ENCODE measurements at places on chromosomes 16 and 17.

DNA sequence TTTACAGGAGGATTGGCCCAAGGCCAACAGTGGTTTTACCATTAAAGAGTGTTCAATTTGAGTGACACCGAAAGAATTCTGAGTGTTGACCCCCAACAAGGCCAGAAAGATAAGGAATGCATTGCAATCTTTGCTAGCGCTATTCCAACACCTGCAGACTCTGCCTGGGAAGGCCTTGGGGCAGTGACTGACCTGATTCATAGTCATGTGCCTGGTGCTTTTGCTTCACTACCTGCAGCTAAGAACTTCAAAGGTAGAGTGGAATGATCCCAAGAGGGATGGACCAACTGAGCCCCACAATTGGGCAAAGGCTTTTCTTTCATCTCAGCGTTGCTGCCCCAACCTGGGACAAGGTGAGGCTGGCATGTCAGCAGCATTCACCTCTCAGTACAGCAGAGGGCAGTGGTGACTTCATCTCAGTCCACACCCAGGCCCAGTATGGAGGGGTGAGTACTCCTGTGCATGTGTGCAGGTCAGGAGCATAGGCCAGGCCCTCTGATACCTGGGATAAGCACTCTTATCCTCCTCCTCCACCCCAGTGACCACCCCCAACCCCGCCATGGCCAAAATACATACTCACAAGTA is 149.6 kb upstream of the GNAO1 start:
- DNase-seq: peak; percentile 6

GRCh38 chr17:61412143-61412859 is 12.7 kb downstream of the TBX2 start:
- peak; percentile 91 for DNase-seq

DNA sequence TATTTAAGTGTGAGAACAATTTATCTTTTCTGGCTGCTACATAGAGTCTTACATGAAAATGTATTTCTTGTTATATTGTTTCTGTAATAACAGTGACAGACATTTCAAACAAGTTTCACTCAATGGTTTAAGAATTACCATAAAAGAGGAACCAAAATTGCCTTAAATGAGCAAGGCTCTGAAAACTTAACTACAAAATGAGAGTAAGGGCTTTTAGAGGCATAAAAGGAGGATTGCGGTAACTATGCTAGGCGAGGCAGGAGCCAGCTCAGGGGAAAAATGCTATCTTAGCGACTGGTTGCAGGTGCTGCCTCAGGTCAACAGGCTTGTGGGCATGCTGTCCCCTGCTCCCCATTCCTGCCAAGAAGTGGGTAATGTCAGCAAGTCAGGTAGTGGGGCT is 81.7 kb upstream of the MSI2 start:
- no peak for DNase-seq

- DNase-seq: peak; percentile 57
Observed at GRCh38 chr17:2177235-2177811, 122.4 kb downstream of the HIC1 start.

GRCh38 chr17:74635418-74635817 is 11.9 kb upstream of the CD300E start:
- no peak for DNase-seq

GRCh38 chr16:10539236-10539635 is 41.2 kb downstream of the EMP2 start:
- no peak for DNase-seq

DNA sequence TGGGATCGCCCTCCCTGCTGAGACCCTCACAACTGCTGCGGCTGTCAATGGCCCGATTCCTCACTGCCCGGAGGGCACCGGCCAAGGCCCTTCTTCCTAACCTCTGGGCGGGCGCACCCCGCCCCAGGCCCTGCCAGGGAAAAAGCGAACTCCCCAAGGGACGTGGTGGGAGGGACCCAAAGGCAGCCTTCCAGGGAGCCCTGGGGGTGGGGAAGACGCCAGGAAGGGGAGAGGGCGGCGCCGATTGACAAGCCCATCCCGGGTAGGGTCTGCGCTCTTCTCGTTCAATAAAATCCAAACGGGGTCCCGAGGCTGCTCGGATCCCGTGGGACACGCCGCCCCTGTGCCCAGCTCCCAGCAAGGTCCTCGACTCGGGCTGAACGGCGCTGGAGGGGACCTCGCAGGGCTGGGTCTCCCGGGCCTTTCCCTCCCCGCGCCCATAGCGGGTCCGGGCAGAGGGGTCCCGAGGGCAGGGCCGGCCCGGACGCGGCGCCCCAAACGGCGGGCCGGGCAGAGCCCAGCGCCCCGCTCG is 416 bp downstream of the KIFC3 start:
- peak; percentile 73 for DNase-seq

DNA sequence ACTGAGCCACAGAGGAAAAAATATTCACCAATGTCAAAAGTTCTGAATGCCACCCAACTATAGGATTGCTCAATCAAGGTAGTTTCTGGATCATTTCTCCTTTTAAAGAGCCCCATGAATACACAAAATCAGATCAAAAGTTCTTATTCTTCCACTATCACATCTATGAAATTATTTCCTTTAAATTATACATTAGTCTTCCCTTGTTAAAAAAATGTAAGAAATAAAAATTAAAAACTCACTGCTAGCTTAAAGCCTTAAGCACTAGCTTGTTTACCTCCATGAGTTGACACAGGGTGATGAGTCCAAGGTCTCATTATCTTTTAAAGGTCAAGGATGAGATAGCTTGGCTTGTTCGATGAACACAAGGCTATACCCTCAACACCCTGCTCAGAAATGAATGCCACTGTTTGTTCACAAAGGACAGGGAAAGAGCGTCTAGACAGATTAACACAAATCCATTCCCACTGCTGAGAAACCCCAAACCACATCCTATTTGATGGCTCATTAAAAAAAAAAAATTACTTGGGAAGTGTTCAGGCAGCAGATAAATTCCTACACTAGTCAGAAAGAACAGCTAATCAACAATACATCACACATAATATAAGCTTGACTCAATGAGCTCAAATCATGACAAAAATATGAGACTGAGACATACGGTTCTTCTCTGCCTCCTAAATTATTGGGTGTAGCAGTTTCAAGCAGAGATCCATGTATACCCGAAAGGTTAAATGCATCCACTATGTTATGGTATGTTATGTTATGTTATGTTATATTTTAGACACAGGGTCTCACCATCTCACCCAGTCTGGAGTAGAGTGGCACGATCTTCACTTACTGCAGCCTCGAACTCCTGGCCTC is 118.9 kb downstream of the PARN start:
- DNase-seq: peak; percentile 83

- no peak for DNase-seq
Observed at GRCh38 chr16:50308237-50308965, 42.0 kb downstream of the ADCY7 start.

- no peak for DNase-seq
Observed at GRCh38 chr17:48756830-48757251, 28.3 kb upstream of the HOXB13 start.

DNA sequence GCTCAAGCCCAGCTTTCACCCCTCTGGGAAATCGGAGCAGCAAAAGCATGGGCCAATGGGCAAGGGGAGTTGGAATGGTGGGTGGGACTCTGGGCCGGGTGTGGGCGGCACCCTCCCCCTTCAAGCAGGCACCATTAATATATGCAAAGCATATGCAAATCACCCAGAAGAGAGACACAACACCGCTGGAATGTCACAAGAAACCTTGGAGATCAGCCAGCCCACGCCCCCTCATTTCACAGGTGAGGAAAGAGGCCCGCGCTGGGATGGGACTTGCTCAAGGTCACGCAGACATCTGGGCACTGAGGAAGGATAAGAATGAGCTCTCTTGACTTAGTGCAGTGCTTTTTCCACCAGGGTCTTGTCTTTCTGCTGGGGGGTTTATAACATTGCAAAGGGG is 4.8 kb downstream of the SRCIN1 start:
- DNase-seq: no peak

GRCh38 chr16:24921229-24921628 is 75.5 kb downstream of the SLC5A11 start:
- no peak for DNase-seq

GRCh38 chr16:57730771-57731730 is 4.5 kb upstream of the KATNB1 start:
- no peak for DNase-seq

DNA sequence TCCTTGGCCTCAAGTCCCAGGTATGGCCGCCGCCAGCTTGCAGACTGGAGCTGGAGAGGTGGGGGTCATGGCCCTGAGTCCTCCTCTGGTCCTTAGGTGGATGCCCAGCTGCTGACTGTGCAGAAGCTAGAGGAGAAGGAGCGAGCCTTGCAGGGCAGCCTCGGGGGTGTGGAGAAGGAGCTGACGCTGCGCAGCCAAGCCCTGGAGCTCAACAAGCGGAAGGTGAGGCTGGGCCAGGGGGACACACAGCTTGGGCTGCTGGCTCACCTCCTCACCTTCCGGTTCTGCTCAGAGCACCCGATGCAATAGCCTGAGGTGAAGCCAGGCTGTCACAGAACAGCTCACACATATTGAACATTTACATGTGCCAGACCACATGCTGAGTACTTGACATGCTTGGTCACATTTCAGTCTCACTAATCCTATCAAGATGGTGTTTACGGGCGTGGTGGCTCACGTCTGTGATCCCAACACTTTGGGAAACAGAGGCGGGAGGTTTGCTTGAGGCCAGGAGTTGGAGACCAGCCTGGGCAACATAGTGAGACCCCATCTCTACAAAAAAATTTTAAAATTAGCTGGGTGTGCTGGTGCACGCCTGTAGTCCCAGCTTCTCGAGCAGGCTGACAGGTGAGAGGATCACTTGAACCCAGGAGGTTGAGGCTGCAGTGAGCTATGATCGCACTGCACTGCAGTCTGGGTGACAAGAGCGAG is 7.4 kb downstream of the RNF40 start:
- DNase-seq: no peak

- DNase-seq: no peak
Observed at GRCh38 chr17:51711581-51711980, 446.9 kb downstream of the CA10 start.

DNA sequence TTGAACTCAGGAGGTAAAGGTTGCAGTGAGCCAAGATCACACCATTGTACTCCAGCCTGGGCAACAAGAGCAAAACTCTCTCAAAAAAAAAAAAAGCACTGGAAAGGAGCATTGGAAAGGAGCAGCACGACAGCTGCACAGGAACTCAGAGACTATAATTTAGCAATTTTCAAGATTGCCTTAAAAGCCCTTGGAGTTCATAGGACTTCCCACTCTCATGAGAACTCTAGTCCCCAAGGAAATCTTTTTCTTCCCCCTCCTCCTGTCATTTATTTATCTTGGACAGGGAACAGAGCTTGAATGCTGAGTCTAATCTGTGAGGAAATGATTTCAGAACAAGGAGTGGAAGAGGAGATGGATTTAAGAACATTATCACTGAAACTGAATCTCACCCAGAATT is 69.0 kb downstream of the PLXDC1 start:
- DNase-seq: no peak

DNA sequence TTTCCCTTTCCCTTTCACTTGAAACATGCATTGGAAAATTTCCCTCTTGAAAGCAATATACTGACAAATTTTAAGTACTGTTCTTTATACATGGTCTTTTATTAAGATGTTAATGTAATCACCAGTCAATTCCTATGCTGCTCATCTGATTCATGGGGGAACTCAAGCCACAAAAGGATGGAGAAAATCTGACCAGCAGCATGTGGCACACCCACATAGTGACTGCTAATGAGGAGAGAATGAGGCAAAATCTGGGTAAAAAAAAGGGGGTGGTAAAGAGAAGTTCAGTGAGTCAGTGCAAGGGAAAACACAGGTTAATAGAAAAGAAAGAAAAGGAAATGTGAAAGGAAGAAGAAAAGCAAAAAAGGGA is 11.3 kb downstream of the RFFL start:
- DNase-seq: peak; percentile 46

DNA sequence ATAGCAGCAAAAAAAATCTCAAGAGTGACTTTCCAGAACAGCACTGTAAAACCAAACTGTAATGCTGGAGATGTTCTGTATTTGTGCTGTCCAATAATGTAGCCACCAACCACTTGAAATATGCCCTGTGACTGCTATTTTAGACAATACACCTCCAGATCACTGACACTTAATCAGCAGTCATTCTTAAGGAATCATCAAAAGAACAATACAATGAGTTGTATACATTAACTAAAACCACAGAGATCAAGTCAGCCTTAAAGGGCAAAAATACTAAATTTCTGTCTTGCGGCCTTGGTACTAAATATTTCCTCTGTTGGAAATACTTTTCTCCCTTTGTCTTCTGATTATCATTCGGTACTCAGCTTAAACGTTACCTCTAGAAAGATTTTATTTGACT is 33.6 kb upstream of the ANKFY1 start:
- DNase-seq: no peak

DNA sequence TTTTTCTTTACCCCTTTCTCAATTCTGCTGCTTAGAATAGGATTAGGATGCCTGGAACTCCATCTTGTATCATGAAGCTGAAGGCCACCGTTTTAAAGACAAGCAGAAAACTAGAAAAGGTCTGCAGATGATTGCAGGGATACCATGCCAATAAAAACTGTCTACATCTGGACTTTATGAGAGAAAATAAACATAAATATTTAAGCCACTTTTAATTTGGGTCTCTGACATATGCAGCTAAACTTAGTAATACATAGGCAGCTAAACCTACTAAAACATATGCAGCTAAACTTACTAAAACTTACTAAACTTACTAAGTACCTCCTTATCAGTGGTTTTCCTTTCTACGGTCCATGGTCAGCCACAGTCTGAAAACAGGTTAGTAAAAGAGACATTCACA is 48.4 kb downstream of the FBXL20 start:
- DNase-seq: no peak

- peak; percentile 87 for DNase-seq
Observed at GRCh38 chr17:38674749-38675615, at the start of gene EPOP. Gene EPOP, minus strand, starts transcription at chr17:38674957. Its CDS starts 462 bp downstream, at chr17:38674495.

DNA sequence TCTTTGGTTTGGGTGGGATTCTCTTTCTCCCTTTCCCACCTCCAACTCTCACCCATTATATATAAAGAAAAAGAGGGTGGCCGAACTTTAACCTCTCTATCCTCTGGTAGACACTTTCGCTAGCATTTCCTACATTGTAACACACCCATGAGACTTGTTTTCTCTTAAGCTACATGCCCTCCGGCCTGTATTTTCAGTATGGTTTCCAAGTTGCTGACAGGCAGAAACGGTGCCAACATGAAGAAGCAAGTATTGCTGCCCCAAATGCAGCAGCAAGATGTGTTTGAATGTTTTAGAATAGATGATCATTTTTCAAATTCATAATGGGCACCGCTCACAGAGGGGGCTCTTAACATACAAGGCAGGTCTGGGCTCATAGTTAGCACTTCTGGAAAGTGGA is 18.7 kb upstream of the CYB5B start:
- DNase-seq: no peak

Measured in EL (cell line).